ENCODE measurements at places on chromosomes 11 and 22. TPM values are rescaled to one million over a fixed set of nuclear protein-coding genes. Genes with fewer than 3 reads are reported as not detected.

DNA sequence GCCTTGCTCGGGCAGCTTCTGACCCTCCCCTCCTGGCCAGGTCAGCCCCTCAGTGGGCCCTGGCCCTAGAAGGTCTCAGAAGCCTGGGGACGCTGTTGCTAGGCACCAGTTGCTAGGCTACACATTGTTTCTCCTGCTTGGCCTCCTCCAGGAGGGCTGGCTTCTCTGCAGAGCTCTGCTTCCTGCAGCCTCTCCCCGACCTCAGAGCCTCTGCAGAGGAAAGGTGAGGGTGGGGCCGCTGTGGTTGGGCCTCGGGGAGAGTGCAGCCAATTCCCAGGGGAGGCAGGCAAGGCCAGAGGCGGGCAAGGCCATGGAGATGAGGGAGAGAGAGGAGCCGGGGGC, 27.6 kb upstream of the LRRC10B start:
- no peak for DNase-seq

DNA sequence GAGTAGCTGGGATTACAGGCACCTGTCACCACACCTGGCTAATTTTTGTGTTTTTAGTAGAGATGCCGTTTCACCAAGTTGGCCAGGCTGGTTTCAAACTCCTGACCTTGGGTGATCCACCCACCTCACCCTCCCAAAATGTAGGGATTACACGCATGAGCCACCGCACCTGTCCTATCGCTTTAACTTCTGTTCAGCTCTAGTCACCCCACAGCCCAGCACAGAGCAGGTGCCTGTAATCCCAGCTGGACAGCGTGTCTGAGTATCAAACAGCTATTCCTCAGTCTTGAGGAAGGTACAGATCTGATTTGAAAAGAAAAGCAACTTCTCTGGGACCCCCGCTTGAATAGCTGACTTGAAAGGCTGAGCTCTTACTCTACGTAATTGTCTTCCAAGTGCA, 149.1 kb downstream of the CTTN start:
- no peak for DNase-seq

DNA sequence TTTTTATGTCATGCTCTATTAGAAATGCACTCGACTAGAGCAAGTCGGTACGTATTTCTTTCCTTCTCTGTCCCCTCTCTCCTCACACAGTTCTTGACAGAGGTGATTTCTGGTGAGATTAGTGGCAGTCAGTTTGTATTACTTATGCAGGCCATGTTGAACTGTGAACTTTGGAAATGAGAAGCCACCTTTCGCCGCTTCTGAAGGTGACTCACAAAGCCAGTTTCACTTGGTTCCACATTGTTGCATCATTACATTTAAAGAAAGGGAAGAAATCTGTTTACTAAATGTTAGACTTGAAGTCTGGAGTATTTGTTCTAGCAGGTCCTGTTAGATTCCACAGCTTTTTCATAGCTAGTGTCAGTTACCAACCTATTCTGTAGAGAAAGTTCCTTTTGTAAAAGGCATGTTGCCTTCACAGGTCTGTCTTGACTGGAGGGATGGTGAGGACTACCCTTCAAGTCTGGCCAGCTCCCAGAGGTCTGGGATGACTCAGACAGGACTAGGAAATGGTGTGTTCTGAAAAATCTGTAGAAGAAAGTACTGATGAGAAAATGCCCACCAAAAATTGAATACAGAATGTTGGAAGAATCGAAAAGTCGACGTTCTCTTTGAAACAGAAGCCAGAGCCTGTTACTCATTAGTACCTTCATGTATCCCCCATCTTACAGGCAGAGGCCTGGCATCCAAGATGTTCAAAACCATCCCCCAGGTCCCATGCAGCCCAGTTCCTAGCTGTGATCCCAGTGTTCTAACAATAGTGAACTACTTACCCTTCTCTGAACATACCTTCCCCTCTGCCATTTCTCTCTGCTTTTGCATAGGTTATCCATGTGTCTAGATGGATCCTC, 181.4 kb downstream of the DBX1 start:
- peak; percentile 33 for DNase-seq

- no peak for DNase-seq
These were observed 810.7 kb downstream of the BRD1 start for GRCh38 chr22:49016909-49017481.

- no peak for DNase-seq
These were observed 154.7 kb downstream of the TBC1D22A start for GRCh38 chr22:46916886-46917770.

Gene BAD
- 60.7 TPM for total RNA-seq
